ENCODE measurements at places on chromosomes 13 and 19.

- peak; percentile 85 for DNase-seq
Observed at GRCh38 chr19:41353466-41354342, at the start of gene TGFB1. Gene TGFB1 (minus strand): TSS chr19:41353922. CDS start chr19:41353044, 878 bp downstream.

GRCh38 chr19:48678201-48678600 lies 5.4 kb upstream of the NTN5 start:
- DNase-seq: no peak

- DNase-seq: no peak
Observed at GRCh38 chr19:52142001-52142595, 2.4 kb upstream of the ZNF616 start.

GRCh38 chr13:96109125-96109524 lies 19.2 kb downstream of the HS6ST3 start:
- no peak for DNase-seq

GRCh38 chr19:48290771-48291488 lies 21.0 kb downstream of the ZNF114 start:
- peak; percentile 53 for DNase-seq

- no peak for DNase-seq
Observed at GRCh38 chr13:50025436-50025835, 10.2 kb downstream of the KCNRG start.

GRCh38 chr13:68254151-68254550 lies 1024.0 kb upstream of the PCDH9 start:
- DNase-seq: no peak
